ENCODE measurements at places on chromosomes 3 and 15.
A peak's percentile ranks its signal among the peaks of the same experiment; 100 is the strongest.

GRCh38 chr3:30702828-30703397 is 96.5 kb downstream of the TGFBR2 start:
- no peak for DNase-seq

GRCh38 chr15:89888214-89888804 is 5.5 kb downstream of the AP3S2 start:
- DNase-seq, result peak; percentile 23

GRCh38 chr15:96340598-96341512 is 10.4 kb downstream of the NR2F2 start:
- DNase-seq, result peak; percentile 57

GRCh38 chr15:90887037-90887481 is 2.8 kb downstream of the FES start:
- DNase-seq, result no peak

- DNase-seq, result peak; percentile 27
Observed at GRCh38 chr15:98650417-98651035, 2.2 kb downstream of the IGF1R start.

GRCh38 chr3:100088735-100089368 is 25.4 kb downstream of the FILIP1L start:
- no peak for DNase-seq

DNA sequence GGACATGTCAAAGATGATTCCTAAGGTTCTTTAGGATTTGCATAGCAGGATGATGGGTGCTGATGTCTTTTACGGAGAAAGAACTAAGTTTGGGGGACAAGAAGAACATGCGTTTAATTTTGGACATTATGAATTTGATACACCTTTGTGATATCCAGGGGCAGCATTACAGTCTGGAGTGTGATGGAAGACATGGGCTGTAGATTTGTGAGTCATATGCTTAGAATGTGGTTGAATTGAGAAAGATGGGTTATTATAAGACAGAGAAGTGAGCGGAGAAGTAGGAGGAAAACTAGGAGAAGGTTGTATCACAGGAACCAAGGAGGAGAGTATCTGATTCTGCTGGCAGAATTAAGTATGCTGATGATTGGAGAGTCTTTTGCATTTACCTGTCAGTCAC is 20.6 kb downstream of the NEO1 start:
- no peak for DNase-seq

DNA sequence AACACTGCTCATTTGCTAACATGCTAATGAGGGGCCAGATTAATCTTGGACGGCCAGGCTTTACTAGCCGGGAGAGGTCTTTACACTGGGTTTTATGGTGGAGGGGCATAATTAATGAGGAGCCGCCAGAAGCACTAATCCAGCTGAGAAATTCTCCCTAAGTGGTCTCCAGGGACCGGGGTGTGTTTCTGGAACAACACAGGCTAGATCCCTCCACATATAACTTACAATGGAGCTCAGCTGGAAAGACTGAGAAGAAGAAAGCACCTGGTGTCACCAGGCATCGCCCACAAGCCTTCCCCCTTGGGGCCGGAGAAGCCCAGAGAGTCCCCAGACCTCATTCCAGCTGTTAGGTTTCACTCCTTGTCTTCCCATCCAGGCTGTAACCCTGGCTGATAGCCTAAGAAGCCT is 127.5 kb downstream of the MEGF11 start:
- no peak for DNase-seq

DNA sequence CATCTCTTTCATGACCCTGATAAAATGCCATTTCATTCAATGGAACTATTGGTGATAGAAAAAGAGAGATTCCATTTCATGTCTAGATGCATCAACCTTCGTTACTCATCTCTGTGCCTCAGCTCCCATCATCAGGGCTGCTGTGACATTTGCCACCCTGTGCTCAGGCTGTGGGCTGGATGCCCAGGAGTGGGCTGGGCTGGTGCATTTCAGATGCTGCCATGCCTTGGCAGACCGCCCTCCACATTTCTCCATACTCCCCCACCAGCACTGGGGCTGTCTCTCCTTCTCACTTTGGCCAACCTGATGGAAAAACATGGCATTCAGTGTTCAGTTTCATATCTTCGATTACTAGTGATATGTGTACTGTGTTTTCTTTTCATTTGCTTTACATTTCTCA is 59.1 kb downstream of the DNASE1L3 start:
- no peak for DNase-seq

DNA sequence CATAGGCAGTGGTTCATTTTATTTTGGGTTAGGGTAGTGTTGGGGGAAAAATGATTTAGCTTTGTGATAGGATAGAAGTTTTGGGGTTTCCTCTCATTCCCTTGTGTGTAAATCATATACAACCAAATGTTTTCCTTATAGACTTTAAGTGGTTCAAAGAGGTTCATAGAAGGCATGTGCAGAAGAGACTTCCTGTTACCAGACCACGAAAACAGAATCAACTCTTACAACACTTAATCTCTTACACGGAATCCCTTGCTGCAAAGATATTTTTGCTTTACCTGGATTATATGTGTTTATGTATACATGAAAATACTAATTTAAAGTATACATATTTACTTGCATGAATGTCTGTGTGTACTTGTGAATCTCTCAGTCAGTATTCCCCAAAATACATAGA is 2.9 kb downstream of the TMOD2 start:
- DNase-seq, result no peak

DNA sequence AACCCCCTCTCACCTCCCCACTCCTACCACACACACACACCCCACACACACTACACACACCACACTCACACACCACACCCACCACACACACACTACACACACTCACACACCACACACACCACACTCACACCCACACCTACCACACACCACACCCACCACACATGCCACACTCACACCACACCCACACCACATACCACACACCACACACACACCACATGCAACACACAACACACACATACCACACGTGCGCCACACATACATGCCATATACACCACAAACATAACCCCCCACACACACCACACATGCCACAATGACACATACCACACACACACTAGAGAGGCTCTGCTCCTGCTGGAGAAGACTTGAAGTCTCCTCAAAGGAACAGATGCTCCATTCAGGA is 5.9 kb upstream of the ITPKA start:
- no peak for DNase-seq
